M059J (cell line): ENCODE measurements at places on chromosomes 7 and 10. TPM values are rescaled to one million over a fixed set of nuclear protein-coding genes. Genes with fewer than 3 reads are reported as not detected.

ADGRA1 gene
- total RNA-seq, result not detected in 2 replicates

OR2A1 gene
- 0.05 TPM in 1 of 2 replicates, not detected in the other for total RNA-seq

PGAM2 gene
- 1.2 TPM in 2 replicates for total RNA-seq

DNA sequence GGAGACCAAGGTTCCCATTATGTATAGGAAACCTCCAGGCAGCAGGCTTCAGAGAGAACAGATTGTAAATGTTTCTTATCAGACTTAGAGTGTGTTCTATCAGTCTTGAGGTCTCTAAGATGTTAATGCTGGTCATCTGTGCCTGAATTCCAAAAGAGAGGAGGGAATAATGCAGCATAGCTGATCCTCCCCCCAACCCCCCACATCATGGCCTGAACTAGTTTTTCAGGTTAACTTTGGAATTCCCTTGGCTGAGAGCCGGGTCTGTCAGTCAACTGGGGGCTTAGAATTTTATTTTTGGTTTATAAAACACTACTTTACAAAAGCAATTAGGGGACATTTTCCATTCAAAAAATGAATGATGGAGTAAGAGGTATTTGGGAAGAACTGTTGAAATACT lies 184.3 kb downstream of the NEBL start:
- no peak for DNase-seq

- peak; percentile 75 for DNase-seq
Measured at GRCh38 chr7:117019786-117020590, 66.7 kb downstream of the ST7 start.

DNA sequence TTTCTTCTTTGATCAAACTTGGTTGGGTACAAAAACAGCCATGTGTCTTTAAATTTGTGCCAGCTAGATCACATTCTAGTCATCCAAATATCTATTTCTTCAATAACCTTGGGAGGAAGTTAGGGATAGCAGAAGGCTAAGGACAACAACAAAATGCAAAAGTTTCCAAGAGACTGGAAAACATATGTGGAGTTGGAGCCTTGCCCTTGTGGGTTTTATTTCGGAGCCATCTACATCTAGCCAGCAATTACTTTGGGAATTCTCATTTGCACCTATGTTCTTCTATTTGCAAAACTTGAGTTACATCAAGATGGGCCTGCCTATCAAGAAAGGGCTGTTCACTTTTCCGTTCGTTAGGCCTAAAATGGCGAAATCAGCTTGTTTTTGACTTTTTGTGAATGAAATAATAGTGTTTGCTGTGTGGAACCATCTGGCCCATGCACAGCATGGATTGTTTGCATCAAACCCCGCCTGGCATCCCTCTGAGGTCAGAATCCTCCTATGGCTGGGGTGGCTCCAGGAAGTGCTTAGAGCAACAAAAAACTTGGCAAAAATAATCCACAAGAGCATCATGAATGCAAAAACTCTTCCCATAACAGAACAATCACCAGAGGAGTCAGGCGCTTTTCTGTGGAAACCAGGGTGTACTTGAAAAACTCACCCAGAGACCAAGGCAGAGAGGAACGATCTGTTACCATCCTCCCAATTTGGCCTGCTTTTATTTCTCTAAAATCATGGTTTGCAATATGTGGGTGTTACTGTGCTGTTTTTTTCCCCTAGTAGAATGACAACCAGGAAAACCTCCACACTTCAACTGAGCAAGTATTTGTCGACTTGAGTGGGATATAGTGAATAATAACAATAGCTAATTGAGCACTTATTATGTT lies 36.2 kb upstream of the XPNPEP1 start:
- no peak for DNase-seq

DNA sequence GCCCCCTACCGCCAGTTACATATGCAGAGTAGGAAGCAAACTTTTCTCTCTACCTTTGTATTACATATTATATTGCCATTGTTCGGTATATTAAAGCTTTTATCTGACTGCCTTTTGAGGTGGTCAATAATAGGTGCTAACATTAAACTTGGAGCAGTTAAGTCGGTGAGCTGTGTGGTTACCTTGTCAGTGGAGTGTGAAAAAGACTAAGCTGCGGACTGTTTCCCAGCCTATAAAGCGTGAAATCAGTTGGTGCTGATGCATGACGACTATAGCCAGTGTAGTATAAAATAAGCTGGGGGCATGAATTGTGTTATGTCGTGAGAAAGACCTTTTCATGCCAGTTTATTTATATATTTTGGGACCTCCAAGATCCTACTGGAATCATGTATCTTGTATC lies 33.7 kb downstream of the R3HCC1L start:
- no peak for DNase-seq

- no peak for DNase-seq
Measured at GRCh38 chr10:97923476-97923875, 73.8 kb downstream of the GOLGA7B start.

DNA sequence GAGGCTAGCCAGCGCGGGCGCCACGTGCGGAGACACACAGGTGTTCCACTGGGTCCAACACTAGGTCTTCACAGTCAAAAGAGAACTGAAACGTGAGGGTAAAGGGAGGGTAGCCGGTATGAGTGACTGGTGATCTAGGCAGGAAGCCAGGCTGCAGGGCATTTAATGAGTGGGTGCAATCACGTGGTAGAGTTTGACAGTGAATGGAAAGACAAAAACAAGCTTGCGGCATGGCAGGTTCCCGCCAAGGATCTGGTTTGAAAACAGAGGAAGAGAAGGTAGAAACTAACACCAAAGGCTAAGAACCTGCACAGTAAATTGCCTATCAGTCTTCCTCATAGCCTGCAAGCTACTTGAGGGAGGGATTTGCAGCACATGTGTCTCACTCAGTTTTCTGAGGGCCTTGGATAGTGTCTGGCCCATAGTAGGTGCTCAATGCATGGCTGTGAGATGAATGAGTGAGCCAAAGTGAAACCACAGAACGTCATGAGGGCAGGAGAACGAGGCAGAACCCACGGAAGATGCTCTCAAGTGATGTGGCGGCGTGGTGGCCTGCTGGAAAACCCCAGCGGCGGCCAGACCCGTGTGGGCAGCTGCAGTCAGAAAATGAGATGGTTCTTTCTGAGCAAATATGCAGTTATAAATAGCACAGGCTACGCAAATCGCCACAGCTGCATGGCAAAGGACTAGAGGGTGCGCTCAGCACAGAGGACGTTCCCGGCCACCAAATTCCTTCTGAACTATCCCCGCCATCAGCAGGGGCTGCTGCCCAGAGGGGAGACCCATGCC lies 183.6 kb upstream of the NFE2L3 start:
- DNase-seq, result peak; percentile 15

GRCh38 chr7:33904681-33905388 lies 504 bp upstream of the BMPER start:
- DNase-seq, result peak; percentile 61

DNA sequence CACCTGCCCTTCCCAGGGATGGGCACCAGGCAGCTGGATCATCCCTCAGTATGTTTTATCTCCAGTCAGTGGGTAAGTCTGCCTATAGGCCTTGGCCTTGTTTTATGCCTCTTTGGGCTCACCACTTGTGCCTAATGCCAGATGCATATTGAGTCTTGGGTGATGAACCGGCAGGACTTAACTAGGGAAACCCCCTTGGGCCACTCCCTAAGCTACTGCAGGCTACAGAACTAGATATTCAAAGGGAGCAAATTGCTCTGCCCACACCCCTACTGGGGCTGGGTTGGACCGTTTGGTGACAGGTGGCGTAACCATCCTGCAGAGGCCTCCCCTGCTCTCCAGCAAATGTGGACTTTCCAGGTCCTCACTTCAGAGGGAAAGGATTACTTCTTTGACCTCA lies 115.7 kb upstream of the GDF10 start:
- DNase-seq, result no peak

DNA sequence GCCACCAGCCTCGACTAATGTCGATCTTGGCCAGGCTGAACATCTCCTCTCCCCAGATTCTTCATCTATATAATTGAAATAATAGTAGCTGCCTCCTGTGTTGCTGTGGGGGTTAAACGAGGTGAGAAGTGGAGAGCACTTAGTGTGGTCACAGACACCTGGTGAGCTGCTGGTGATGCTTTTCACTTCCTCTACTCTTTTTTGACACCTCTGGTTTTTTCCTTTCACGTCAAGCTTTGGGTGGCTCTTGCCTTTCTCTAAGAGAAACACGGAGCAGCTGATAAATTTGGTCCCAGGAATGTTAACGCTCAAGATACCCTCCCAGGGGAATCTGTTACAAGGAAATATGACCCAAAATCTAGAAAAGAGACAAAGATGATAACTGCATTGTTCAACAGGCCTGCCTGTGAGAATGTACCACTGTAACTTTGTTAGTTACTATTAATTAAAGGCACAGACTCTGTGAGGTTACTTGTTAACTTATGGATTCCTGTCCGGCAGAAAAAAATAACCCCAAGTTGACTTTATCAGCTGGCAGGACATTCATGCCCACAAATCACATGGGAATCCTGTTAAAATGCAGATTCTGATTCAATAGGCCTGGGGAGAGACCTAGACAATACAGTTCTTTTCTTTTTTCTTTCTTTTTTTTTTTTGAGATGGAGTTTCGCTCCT lies 9.5 kb upstream of the NPFFR1 start:
- DNase-seq, result no peak

DNA sequence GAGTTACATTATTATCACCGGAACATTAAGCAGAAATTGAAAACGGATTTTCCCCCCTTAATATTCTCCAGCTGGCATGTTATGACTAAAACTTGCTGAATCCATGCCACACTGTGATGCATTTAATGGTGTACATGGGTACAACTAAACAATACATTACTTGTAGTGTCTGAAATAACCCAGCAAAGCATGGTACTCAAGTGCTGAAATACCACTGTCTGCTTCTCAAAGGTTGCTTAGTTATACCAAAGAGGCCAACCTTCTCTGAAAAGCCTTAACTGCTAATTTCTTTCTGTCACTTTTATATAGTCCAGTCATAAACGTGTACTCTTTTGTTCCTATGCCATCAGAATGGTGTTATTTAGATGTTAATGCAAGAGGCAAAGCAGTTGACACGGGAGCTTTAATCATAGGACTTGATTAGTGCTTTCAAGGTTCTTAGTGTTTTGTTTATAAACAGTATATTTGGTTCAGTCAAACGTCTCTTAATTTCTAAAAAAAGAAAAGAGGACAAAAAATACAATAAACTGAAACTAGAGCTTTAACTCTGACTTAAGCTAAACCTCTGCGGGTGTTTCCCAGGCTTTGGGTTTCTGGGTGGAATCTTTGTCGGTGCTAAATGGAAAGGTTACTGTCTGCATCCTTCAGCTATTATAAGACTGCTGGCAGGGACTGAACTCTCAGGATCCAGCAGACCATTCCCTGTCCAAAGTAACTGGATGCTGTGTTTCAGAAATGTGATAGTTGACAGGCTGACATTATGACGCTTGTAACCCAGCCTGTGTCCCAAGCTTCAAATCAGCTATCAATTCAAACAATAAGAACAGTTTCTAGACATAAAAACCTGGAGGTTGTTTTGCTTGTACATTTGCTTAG lies 202.6 kb downstream of the PPP1R3A start:
- no peak for DNase-seq

DNA sequence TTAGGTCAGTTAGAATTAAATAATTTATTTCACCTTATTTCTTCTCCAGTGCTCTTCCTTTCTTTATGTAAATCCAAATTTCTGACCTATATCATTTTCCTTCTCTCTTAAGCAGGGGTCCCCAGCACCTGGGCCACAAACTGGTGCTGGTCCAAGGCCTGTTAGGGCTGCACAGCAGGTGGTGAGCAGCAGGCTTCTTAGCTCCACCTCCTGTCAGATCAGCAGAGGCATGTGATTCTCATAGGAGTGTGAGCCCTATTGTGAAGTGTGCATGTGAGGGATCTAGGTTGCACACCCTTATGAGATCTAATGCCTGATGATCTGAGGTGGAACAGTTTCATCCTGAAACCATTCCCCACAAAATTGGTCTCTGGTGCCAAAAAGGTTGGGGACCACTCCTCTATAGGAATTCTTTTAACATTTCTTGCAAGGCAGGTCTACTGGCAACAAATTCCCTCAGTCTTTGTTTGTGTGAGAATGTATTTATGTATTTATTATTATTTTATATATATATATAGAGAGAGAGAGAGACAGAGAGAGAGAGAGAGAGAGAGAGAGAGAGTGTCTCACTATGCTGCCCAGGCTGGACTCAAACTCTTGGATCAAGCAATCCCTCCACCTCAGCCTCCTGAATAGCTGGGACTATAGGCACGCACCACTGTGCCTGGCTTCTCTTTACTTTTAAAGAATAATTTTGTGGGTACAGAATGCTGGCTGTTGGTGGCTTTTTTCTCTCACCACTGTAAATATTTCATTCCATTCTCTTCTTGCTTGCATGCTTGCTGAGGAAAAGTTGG lies 4.3 kb upstream of the ABCC2 start:
- DNase-seq, result no peak

GRCh38 chr10:62442894-62443669 lies 68.9 kb downstream of the ZNF365 start:
- DNase-seq, result no peak

GRCh38 chr10:93478873-93479272 lies 3.3 kb downstream of the MYOF start:
- peak; percentile 57 for DNase-seq

DNA sequence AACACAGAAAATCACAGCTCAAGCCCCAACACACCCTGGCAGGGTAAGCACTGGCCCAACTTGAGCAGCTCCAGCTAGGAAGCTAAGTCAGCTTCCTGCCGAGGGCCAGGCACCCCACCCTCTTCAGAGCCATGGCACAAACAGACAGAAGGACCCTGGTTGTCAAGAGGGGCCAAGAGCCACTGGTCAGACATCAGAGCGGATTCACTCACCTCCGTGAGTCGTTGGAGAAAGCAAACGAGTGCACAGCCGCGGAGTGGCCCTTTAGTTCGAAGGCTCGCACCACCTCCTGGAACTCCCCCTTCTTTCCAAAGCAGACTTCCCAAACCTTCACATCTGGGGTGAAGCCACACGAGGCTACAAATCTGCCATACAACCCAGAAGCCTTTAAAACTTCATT lies 7.4 kb downstream of the TBL2 start:
- no peak for DNase-seq

GRCh38 chr7:30874656-30875302 lies 36.9 kb upstream of the AQP1 start:
- peak; percentile 9 for DNase-seq
